Activated T-helper 2 cell treated with anti-CD3 and anti-CD28 coated beads, Interferon-gamma antibody, Interleukin-2, Interleukin-4, amounts not matched to agents 10 μg/mL and 5 μg/mL and 100 μg/mL, durations not matched to agents 14 hours and 24 hours and 36 hours (primary cell): ENCODE measurements at places on chromosomes 3 and 15.

DNA sequence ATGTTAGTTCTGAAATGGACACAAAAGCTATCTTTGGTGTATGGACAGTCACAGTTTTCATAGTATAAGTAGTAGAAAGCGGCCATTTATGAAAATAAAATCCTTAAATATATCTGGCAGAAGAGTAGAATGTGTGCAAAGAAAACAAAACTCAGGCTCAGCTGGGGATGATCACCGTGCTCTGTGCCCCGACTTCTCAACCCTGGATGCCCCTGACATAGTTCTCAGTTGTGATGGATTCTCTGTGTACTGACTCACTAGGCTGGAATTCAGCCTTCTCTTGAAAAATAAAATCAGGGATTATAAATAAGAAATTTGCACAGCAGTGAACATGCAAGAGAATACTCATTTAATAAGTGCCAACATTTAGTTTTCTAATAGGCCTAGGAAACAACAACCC lies 925.1 kb upstream of the NR2F2 start:
- no peak for DNase-seq

DNA sequence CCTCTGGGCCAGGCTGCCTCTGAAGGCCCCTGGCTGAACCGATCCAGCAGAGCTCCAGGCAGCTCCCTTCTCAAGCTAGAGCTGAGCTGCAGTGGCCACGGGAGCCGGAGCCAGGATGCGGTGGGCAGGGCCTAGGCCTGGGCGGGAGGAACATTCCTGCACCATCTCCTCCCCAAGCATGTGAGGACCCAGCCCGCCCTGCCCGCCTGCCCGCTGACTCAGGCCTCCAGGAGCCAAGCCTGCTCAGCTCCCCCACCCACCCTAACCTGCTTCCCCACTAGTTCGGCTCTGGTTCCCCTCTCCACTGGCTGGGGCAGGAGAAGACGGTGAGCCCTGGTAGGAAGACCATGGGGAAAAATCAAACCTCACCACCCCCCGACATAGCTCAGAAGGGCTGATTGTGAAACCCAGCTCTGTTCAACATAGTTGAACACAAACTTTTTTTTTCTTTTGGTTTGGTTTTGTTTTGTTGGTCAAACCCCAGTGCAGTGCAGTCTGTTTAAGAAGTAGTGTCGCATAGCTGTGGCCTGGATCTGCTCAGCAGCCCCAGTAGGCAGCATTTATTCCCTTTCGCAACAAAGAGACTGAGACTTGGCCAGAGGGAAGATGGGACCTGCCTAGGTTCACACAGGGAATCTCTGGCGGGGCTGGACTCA lies 13.5 kb downstream of the SNX33 start:
- DNase-seq = no peak

DNA sequence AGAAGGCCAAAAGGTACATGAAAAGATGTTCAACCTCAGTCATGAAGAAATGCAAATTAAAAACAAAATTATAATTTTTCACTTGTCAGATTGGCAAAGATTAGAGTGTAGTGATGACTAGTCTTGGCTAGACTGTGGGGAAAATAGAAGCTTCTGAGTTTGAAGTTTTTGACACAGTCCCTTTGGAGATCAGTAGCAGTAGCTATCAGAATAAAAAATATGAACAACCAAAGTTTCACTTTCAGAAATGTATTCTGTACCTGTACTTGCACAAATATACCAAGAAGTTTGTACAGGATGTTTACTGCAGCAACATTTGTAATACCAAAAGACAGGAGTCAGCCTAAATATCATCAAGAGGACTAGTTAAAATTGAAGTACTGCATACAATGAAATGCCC lies 14.1 kb downstream of the ATP2C1 start:
- DNase-seq = no peak

- DNase-seq = no peak
Measured at GRCh38 chr15:40182358-40183029, 21.6 kb downstream of the BUB1B start.

- no peak for DNase-seq
Measured at GRCh38 chr15:28868744-28869345, 16.9 kb upstream of the APBA2 start.

DNA sequence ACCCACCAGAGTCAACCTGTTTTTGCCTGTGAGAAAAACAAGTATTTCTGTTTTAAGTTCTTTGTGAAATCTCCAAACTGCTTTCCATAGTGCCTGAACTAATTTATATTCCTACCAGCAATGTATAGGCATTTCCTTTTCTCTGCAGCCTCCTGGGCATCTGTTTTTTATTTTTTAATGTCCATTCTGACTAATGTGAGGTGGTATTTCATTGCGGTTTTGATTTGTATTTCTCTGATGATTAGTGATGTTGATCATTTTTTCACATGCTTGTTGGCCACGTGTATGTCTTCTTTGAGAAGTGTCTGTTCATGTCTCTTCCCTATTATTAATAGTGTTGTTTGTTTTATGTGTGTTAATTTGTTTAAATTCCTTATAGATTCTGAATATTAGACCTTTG lies 820.5 kb downstream of the MCTP2 start:
- no peak for DNase-seq

- no peak for DNase-seq
Measured at GRCh38 chr3:32249184-32249782, 10.8 kb downstream of the CMTM8 start.

GRCh38 chr3:12809435-12809834 lies 13.0 kb downstream of the CAND2 start:
- no peak for DNase-seq
